ENCODE measurements at places on chromosomes 12 and 14.

GRCh38 chr12:109983432-109984142 lies 12.6 kb downstream of the GIT2 start:
- DNase-seq: no peak

GRCh38 chr14:77323571-77323970 lies 2.7 kb downstream of the GSTZ1 start:
- DNase-seq: no peak

- no peak for DNase-seq
Measured at GRCh38 chr12:6031001-6031400, 85.9 kb upstream of the ANO2 start.

- DNase-seq: no peak
Measured at GRCh38 chr14:32171469-32171868, 30.4 kb upstream of the RNU6-7 start.

DNA sequence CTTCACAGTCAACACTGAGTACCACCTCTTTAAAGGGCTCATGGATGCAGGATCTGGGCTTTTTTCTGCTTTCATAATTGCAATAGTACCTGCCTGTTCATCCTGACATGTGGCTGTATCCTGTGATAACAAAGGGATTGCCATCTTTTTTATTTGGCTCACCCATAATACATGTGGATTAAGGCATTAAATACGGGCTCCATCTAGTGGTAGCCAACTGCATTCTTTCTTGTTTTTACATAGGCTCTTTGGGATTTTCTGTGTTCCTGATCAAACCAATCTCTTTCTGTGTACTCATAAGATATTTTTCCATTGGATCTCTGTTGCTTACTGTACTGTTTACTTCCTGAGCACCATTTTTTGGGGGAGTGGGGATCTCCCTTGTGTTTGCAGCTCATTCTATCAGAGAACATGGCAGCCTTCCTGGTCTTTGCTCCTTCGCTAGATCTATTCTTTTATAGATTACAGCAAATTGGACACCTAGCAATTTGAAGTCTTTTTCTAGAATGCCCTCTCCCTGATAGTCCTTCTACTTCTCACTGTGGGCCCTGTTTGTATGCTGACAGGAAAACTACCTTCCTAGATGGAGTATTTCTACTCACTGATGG lies 723.4 kb upstream of the MDGA2 start:
- DNase-seq: peak; percentile 11

DNA sequence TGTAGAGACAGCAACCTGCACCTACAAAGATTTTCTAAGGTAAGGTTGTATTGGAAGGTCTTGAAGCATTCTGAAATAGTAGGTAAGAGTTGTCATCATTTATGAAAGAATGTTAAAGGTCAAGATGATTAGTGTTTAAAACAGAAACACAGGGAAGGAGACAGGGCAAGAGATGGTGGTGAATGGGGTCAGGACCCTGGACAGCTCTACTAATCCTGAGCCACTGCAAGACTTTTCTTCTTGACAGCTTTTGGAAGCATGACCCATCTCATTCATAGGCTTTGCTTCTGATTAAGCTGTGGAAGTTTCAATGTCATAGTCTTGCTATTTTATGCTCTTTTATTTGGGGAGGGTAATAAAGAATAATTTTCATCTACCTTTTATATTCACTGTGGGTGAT lies 75.5 kb upstream of the CAND1 start:
- peak; percentile 16 for DNase-seq

GRCh38 chr14:61213191-61213621 lies 67.9 kb downstream of the TMEM30B start:
- peak; percentile 83 for DNase-seq

- no peak for DNase-seq
Measured at GRCh38 chr12:54683398-54683797, 35.2 kb upstream of the DCD start.

- DNase-seq: no peak
Measured at GRCh38 chr12:5417500-5417899, 14.4 kb upstream of the NTF3 start.

GRCh38 chr12:96578526-96579125 lies 89.2 kb downstream of the CFAP54 start:
- DNase-seq: peak; percentile 63

- no peak for DNase-seq
Measured at GRCh38 chr14:94381149-94382030, 7.0 kb downstream of the SERPINA1 start.

DNA sequence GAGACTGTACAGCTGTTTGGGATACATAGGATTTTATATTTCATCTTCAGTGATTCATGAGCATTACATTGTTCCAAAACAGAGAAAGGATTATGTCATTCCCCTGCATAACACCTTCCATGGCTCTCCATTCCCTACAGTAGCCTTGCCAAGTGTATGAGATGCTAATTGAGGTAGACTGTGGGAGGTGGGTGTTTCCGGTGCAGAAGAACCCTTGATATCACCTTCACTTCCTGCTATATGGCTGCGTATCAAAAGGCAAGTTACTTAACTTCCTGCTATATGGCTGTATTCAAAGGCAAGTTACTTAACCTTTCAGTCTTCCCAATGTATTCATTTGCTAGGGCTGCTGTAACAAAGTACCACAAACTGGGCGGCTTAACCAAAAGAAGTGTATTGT lies 11.2 kb downstream of the FAR2 start:
- DNase-seq: no peak

- DNase-seq: no peak
Measured at GRCh38 chr12:101379149-101379548, 28.4 kb downstream of the ARL1 start.

GRCh38 chr14:62017651-62018230 lies 255.5 kb downstream of the SNAPC1 start:
- DNase-seq: no peak

DNA sequence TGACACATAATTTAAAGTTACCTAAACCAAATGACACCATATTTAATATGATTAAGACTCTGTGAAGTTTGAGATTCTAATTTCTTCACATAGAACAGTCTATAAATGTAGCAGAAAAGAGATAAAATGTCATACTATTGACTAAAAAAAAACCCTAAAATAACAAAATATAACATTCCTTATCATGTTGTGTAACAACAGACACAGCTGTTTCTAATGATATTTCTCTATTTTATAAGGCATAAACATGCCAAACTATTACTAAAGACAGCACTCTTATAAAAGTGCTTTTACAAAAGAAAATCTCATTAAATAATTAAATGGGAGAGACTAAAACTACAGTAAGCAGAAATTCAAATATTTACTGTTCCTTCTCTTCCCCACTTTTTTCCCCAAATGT lies 49.4 kb downstream of the NOVA1 start:
- DNase-seq: no peak

DNA sequence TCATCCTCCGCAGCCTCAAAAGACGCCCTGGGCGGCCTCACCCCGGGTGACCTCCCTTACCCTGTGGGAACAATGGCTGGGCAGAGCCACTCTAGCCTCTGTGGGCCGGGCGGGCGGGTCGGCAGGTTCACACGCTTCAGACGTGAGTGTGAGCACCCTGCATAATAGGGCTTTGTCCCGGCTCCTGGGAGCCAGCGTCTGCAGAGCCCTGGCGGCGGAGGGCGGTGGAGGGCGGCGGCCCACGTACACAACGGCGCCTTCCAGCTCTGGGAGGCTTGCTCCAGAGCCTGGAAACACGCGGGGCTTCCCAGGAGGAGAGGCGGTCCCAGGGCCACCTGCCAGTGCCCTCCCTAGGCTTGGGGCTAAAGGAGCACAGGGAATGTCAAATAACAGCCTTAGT lies 205.6 kb downstream of the BCL11B start:
- no peak for DNase-seq

- DNase-seq: no peak
Measured at GRCh38 chr12:41089438-41089837, 98.7 kb upstream of the PDZRN4 start.

GRCh38 chr14:58639842-58640484 lies 2.2 kb downstream of the DACT1 start:
- peak; percentile 96 for DNase-seq

DNA sequence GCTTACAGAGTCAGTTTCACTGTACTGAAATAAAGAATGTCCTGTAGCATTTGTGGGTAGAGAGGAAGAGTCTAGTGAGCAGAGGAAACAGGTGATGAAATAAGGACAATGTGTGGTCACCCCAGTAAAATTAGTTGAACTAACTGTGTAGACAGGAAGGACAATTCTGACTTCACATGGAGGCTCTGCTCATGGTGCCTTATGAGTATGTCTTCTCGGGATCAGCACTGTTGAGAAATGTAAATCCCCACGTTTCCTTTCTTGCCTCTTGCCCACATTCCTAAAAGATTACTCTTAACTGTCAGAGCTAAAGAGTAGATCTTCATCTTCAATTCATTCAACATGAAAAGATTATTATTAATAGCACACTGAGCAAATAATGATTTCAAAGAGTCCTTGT lies 113.2 kb upstream of the FLRT2 start:
- peak; percentile 80 for DNase-seq

DNA sequence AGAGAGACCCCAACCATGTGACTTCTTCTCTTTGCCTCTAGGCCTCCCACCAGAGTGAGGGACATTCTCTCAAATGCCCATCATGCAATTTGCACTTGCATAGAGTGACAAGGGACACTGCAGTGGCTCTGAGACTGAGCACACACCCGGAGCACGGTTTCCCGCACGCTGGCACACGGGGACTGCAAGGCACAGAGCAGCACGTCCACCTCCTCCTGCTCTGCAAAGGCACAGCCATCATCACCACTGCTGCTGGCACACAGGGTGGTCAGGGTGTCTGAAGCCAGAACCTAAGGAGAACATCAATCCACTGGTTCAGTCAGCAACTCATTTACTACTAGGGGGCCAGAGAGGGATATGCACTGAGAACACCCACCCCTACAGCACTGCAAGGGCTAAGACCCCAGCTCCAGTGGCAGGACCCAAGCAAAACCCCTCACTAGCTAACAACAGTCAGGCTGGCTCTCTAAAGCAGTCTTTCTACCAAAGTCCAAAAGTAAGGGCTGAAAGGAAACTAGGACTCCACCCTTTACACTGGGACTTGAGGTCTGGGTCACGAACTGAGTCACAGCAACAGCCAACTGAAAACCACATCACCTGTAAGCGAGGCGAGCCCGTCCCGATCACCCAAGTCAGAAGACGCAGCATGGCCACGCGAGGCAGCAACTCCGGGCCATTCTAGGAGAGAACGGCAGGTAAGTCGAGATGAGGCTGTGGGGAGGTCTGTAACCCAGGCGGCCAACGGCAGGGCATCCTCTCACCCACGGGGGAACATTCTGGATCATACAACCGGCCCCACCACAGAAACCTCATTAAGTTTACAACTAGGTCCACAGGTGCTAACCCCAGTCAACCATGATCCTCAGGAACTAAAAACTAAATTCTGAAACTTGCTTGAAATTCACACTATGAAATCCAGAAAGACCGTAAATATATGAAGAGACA lies 37.9 kb downstream of the GCN1 start:
- DNase-seq: no peak

GRCh38 chr12:9669019-9669326 lies 540 bp upstream of the CLEC2D start:
- DNase-seq: no peak

DNA sequence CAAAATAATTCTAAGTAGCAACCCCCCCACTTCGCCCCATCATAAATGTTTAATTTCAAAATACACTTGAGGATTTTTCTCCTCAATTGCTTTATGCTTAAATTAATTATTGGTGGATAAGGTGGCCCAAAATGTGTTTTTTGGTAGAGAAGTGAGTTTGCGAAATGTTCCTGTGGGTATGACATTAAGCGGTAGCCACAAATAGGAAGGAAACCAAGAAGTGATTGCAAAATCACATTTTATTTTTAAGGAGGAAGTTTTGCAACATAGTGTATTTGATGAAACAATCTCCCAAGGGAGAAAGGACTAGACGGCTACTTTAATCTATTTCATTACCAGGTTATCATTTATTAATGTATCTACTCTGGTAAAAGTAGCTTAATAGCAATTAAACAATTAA lies 25.5 kb downstream of the SLC25A3 start:
- peak; percentile 85 for DNase-seq

- no peak for DNase-seq
Measured at GRCh38 chr12:57250541-57250940, 446 bp downstream of the STAC3 start.

DNA sequence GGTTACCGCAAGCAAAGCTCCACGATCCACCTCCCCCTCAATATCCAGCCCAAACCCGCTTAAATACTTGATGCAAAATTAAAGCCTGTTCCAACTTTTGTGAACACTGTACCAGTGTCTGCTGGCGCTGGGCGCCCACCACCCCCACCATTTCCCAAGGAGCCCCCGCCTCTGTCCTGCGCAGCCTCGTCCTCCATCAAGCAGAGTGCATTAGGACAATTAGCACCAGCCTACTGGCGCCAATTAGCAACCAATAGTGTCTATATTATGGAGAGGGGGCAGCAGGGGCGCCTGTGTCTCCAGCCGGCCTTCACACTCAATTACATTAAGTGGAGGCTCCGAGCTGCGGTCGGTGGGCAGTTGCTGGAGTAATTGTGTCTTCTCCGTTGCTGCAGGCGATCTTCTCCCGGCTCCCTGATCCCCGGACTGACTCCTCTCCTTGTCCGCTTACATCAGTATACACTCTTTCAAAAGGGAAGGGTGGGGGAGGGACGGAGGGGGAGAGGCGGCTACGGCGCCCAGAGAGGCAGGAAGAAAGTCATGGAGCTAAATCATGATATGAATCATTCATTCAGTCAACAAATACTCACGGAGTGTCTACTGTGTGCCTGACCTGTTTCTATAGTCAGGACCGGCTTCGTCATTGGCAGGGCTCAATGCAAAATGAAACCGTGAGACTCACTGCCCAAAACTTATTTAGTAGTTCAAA lies 707.3 kb downstream of the MED13L start:
- no peak for DNase-seq

GRCh38 chr14:69298131-69299071 lies 38.4 kb downstream of the GALNT16 start:
- DNase-seq: no peak

Measured in AG10803 (cell line).